ENCODE measurements at places on chromosomes 12 and 14.
A peak's percentile ranks its signal among the peaks of the same experiment; 100 is the strongest.

GRCh38 chr14:100698666-100699448 is 27.8 kb upstream of the DLK1 start:
- no peak for DNase-seq

DNA sequence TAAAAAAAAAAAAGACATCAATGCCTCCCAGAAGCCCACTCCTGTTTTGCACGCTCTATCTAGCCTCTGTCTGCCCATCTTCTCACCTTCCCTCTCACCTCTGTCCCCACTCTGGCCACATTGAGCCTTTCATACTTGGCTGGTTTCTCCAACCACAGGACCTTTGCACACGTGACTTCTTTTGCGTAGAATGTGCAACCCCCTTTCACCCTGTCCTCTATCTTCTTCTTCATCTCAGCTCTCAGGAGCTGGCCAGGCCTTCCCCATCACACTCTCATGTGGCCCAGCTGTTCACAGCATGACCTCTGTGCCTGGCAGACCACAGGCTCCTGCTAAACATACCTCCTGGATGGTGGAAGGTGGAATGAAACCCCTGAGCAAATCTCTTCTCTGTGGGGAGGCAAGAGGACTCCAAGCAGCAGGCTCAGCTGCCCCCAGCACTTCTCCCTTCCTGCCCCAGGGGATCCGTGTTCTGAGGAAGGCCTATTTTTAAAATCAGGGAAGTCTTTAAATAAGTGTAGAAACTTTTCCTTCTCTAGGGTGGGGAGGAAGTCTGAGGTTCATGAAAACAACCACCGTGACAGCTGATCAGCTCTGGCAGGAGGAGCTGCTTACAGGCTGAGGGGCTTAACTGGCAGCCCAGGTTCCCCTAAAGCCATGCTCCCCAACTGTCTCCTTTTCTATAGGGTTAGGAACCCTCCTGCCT is 11.6 kb downstream of the HVCN1 start:
- DNase-seq, result no peak

- peak; percentile 56 for DNase-seq
Measured at GRCh38 chr12:96094201-96094600, 58.8 kb upstream of the LTA4H start.

DNA sequence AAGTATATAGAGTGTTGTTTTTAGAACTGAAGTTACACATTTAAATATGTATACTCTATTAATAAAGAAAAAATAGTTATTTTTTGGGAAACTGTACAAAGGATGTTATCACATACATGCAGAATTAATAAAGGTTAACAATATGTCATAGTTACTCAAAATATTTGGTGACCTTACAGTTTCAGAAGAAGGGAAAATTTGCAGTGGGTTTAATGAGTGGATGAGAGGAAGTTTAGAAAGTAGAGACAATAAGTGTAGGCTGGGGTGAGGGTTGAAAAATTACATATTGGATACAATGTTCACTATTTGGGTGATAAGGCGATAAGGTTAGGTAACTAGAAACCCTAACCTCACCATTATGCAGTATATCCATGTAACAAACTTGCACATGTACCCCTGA is 13.5 kb downstream of the WNK1 start:
- DNase-seq, result no peak

DNA sequence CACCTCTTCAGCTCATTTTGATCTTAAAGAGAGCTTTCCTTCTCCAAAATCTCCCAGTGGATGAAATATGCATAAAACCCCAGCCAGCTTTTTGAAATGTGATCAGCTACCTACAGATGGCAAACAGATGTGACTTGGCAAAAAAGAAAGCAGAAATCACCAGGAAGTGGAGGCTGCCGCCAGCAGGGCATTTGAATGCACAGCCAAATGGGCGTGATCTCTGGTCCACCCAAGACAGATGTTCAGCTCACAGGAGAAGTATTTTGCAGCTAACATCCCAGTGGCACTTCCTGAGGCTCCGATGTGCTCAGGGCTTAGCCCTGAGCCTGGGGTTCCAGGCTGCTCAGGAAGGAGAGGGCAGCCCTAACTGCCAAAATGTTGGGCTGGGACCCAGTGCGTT is 78.3 kb downstream of the LGMN start:
- DNase-seq, result peak; percentile 95

- no peak for DNase-seq
Measured at GRCh38 chr12:15199930-15200329, 21.3 kb downstream of the RERG start.

DNA sequence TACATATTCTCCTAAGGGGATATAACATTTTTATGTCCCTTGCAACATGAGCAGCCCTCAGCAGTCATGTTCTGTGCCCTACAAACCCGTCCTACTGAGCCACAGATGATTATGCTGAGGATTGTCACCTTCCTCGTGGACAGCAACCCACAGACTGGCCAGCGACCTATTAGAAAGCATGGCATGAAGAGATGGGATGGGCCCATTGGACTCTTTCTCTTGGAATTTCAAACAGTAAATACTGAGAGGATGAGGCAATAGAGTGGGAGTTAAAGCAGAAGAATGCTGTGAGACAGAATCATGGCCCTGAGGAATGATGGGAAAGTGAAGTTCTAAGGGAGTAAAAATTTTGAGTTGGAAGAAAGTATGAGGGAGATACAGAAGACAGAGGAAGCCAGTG is 149.9 kb upstream of the BTG1 start:
- no peak for DNase-seq

GRCh38 chr14:74754899-74755298 is 8.2 kb upstream of the YLPM1 start:
- DNase-seq, result no peak

DNA sequence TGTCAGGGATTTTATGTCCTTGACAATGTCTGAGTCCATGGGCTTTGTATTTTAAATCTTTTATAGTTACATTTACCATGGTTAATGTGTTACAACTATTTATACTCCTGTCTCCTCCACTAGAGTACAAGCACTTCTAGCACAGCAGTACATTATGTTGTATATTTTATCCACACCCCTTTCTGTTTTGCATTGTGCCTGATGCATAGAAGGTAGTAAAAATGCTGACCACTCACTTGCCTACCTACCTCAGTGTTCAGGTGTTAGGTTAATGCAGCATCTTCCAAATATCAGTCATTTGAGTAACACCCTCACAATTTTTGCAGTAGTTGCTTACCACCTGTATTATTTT is 31.1 kb upstream of the SLC38A2 start:
- DNase-seq, result no peak

DNA sequence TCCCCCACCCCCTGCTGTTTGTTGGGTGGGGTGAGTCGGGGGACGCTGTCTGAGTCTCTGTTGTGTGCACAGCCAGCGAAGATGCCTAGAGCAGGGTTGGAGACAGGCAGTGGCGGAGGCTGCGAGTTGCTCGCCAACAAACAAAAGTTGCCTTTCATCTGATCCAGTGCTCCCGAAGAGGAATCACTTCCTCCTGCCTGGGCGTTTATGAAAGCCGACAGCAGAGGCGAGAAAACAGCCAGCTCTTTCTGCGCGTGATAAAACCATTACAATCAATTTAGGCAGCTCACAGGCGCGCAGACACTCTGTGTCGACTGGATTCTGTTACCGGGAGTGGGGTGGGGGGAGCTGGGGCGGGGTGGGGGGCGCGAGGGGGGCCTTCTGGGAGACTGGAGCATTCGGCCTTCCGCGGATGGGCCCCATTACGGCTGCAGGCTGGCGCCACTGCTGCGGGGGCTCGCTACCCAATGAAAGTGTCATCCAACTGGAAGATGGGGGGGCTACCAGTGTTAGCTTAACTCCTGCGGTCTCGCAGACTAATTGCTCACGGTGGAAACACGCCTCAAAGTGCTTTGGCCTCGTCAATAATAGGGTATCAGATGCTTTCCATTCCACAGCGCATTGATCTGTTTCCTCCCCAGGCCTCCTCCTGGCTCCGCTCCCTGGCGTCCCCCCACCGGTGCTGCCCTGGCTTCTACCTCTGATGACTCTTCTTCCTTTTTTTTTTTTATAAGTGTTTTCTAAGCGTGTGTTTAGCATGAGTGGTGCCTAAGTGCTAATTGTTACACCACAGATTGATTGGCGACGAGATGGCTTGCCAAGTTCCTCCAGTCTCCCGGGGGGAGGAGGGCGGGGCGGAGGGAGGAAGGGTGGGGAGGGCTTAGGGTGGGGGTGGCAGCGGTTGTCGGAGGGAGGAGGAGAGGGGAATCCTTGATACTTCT is 678.4 kb downstream of the MED13L start:
- no peak for DNase-seq

DNA sequence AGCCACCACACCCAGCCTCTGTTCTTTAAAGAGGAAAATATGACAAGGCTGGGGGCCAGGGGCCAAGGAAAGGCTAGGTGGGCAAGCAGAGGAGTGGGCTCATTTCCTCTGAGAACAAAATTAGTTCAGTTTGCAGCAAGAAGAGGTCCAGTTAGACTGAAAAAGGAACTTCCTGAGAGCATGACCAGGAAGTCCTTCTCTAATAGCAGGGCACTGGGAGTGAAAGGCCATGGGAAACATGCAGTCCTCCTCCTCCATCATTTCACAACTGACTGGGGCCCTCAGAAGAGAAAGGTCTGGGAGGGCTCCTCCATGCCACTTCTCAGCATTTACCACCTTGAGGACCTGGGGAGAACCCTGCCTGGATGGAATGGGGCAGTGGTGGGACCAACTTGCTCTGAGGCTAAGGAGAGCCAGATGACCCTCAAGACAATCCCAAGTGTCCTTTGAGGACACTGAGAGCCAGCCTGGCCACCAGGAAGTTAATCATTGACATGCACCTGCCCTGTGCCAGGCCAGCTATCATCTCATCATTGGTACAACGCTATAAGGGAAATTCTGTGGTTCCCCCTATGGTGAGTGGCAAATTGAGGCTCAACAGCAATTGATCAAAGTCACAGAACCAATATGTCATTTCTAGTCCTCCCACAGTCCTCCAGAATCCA is 2.0 kb downstream of the AQP2 start:
- no peak for DNase-seq

DNA sequence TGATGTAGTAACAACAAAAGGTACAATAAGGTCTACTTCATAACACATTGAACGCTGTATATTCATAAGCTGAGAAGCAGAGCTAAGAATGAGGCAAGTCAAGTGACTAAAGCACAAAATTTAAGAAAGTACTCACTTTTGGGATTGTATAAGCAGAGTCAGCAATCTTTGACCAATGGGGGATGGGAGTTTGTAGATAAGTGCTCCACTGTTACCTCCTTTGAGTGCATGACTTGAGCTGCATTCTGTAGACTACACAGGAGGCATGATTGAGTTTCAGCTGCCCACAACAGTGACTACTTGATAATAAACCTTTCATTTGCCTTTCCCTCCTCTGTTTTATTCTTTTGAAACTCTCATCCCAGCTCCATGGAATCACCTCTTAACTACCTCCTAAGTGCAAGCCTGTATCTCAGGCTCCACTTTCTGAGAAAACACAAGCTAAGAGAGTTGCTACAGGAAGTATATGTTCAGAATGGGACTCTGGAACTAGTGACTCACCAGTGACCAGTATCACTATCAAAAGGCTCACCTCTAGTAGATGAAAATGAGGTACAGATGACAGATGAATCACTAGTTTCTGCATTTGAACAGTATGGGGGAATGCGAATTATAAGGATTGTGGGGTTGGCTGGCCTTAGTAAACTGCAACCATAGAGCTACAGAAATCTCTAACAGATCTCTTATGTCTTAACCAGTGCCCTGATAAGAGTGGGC is 49.2 kb downstream of the SLC35F4 start:
- DNase-seq, result no peak

DNA sequence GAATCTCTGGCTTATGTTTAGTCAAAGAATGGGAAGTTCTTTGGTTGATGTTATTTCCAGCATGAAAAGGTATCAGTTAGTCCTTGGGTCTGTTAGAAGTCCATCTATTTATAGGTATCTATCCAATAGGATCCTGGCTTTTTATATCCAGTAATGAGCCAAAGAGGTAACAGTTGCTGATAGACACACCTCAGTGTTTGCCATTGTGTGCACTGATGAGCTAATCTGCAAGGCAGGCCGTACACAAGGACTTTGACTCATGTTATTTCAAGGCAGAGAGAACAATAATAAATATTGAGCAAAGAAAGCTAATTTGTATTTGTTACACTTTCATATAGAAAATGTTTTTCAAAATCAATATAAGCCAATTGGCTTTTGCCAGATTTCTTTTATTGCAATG is 56.4 kb downstream of the GLT1D1 start:
- DNase-seq, result no peak

DNA sequence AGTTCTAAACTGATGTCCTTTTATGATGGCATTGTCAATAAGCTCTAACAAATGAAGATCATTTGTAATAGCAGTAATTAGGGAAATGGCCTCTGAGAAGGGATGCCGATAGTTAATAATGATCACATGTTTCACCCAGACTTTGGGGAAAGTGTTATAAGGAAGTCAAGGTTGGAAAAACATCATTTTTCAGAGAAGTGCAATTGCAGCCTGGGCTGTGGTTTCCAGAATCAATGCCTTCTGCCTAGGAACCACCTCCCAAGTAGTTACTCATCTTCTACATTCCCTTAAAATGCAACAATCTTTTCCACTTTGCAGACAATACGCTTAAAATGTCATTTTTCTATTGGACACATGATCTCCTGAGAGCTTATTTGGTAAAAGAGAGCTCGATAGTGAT is 879 bp downstream of the EDDM3A start:
- no peak for DNase-seq

DNA sequence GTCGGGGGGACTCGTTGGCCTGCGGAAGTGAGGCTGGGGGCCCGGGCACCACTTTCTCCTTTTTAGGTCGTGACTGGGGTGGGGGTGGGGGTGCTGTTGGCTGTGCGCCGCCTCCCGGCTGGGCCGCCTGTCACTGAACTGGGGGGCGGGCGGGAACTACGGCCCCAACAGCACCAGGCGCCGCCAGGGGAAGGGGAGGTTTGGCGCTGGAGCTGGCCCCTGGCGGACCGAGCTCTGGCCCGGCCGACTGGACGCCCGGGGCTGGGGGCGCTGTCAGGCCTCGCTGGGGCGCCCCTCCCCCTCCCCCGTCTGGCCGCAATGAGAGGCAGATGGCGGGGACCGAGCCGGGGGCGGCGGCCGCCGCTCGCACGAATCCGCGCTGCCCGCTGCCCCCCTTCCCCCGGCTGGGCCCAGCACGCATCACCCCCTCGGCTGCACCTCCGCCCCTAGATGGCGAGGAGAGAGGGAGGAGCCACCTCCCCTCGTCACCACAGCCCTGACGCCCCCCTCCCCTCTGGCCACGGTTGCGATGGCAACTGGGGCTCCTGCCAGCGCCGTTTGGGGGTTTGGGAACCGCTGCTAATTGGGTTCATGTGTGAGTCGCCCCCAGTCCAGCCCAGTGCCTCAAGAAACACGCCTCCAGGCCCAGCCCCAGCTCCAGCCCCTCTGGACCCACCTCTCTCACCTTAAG is 723 bp downstream of the NFATC4 start:
- DNase-seq, result peak; percentile 89

DNA sequence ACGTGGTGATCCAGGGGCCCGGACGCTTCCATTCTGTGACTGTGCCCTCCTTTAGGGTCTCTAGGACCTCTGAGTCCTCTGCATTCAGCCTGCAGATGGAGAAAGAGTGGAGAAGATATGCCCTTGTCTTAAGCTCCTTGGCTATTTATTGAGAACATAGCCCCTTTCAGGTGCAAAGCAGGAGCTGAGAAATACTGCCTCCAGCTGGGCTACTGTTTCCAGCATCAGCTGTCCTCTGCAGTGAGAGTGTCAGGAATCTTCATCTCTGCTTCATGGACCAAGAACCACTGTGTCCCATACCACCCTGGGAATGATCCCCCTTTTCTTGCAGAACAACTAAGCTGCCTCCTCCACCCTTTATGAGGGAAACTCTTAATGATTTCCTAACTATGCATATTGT is 47.8 kb upstream of the CEP83 start:
- no peak for DNase-seq

GRCh38 chr14:81209167-81209836 is 11.5 kb downstream of the GTF2A1 start:
- peak; percentile 25 for DNase-seq

GRCh38 chr12:26188127-26188526 is 7.2 kb upstream of the SSPN start:
- no peak for DNase-seq

GRCh38 chr12:128644664-128645296 is 179.0 kb downstream of the SLC15A4 start:
- peak; percentile 17 for DNase-seq

All from NCI-H2171 treated with DMSO at 0.1 percent for 48 hours (cell line).